T-helper 2 cell (primary cell): ENCODE measurements at places on chromosomes 2 and 18.
A peak's percentile ranks its signal among the peaks of the same experiment; 100 is the strongest.

DNA sequence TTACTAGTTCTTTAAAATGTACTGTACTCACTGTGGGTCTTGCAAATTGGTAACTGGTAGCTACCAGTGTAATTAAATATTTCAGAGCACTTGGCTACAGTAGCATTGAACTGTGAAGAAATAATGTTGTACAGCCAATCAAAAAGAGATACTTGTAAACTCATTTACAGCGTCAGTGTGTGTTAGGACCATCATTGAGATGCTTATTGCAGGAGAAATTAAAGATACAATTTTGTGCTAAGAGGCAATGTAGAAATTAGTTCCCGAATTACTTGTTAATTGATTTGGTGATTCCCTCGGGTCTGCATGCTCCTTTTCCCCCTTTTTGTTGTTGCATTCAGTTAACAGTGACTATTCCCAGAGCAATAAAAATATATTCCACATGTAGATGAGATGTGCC is 330.5 kb downstream of the AGAP1 start:
- no peak for DNase-seq

DNA sequence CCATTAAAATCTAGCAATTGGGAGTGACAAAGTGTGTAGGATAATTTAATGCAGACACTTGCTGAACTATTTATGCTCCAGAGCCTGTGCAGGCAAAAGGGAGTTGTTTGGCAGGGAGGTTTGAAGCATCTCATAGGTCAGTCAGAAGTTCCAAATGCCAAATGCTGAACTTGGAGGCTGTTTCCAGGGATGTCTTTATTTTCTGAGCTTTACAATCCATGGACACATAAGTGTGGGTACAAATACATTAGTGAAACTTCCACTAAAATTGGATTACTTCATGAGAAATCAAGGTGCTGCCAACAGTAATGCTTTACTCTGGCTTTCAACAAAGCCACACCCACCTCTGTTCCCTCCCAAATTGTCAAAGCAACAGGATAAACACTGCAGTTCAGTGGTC is 422.1 kb upstream of the SETBP1 start:
- no peak for DNase-seq

- DNase-seq = no peak
Measured at GRCh38 chr2:149223472-149224095, 106.8 kb upstream of the LYPD6 start.

DNA sequence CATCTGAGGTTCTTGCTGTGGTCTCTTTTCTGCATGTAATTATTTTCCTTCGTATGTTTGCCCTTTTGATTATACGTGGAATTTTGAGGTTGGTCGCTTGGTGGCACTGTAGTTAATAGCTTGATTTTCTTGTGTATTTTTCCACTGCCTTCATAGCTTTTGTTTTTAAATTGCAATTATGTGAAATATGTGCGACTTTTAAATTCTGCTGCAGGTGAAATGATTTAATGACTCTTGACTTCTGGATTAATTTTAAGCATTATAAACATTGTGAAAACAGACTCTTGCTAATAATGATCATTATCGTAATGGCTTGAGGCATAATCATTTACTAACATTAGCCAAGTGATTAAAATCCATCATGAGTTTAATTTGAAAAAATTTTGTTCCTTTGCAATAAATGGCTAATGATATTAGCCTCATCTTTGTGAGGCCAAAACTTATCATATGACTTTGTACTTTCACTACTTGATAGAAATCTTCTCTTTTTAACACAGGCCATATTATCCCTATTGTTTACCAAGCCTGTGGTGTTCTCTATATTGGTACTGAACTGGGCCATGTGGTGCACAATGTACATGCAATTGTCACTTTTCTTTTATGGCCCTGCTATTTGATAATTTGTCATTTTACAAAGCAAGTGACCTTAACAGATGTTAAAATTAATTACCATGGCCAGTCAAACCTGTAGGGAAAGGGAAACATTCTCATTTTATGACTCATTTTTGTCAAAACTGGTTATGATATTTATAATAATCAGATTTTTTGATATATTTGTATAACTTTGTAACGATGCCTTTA is 62.8 kb upstream of the NEUROD1 start:
- DNase-seq = peak; percentile 68

GRCh38 chr2:191656391-191656790 is 21.5 kb upstream of the NABP1 start:
- no peak for DNase-seq

GRCh38 chr2:177731384-177731783 is 338.8 kb downstream of the AGPS start:
- DNase-seq = no peak

GRCh38 chr2:162016080-162016479 is 57.9 kb downstream of the DPP4 start:
- no peak for DNase-seq

DNA sequence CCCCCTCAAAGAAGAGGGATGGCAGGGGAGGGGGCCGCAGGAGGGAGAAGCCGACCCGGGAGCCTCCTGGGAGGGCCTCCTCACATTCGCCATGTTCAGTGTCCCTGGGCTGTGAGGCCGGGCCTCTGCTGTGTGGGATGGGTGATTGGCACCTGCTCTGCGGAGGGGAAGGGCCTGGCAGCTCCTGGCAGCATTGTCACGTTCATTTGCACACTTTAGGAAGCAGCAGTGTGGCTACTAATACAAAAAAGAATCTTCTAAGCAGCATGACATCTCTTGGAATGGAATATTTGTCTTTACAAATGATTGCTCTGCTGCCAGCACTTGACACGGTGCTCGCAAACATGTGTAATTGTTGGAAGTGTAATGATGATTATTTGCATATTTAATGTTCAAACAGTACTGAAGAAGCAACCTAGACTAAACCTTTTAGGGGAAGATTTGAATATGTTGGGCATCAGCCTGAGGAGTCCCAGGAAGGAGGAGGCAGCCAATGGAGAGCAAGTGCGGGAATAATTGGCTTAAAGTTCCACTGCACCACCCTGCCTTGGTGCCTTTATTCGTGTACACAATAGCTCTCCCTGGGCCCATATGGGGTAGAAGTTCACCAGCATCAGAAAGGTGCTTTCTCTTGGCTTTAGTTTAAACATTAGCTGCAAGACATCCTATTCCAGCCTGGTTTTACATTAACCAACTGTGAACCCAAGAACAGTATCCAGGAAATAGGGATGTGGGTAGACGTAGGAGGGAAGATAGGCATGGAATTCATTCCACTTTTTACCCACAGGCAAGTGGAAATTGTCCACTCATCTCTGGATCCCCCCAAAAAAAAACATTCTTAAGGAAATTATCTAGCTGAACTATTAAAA is 404.9 kb downstream of the TMEM182 start:
- no peak for DNase-seq

- DNase-seq = no peak
Measured at GRCh38 chr2:220785178-220785577, 786.9 kb downstream of the EPHA4 start.

DNA sequence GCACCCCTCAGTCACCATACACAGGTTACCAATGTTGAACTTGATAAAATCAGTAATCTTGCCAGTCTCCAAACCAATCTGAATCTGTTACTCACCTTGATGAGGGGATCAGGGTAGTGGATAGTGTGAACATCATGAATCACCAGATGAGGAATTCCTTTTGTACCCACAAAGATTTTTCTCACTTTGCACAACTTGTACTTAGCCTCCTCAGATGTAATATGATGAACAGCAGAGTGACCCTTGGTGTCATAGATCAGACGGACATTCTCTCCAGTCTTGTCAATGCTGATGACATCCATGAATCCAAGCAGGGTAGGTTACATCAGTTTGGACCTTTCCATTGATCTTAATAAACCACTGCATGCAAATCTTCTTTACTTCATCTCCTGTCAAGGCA is 54.7 kb downstream of the MDH1 start:
- no peak for DNase-seq

DNA sequence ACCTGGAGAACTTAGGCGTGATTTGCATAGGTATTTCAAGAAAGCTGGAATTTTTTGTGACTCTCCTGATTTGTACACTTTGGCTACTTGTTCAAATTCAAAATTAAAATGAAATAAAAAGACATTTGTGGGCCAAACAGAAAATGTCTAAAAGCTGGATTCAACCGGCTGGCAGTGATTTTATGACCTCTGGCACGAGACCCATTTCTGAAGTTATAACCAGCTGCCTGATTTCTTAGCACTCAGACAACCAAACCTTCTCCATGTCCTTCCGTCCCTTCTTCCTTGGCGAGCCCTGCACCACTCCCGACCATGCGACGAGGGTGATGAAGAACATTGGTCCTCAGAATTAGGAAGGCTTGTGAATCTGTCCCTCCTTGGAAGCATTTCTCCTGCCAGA is 19.7 kb downstream of the PKDCC start:
- DNase-seq = no peak
